ENCODE measurements at places on chromosomes 6 and 20.
A peak's percentile ranks its signal among the peaks of the same experiment; 100 is the strongest.

DNA sequence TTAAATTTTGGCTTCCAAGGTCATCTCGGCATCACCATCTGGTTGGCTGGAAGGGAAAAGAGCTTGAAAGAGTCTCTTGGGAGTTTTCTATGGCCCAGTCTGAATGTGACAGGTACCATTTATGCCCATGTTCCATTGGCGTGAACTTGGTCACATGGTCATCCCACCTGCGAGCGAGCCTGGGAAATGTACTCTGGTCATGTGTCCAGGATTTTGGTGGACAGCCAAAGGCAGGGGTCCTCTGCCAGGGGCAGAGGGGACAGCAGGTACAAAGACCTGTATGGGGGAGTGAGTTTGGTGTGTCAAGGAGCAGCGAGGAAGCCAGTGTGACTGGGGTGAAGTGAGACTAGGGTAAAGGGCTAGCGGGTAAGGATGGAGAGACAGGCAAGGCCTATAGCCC lies 112.6 kb downstream of the CDC5L start:
- no peak for DNase-seq

DNA sequence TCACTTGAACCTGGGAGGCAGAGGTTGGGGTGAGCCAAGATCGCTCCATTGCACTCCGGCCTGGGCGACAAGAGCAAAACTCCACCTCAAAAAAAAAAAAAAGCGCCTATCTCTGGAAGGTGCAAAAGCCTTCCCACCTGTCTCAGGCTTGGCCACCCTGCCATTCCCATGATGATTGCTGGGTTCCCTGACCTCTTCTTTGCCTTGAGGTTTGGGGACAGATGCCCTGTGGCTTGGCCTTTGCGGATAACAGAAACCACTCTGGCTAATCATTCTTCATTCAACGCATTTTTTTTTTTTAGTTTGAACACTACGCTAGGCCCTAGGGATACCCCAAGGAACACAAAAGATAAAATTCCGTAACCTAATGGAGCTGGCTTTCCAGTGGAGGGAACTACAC lies 6.8 kb upstream of the HMGA1 start:
- no peak for DNase-seq

DNA sequence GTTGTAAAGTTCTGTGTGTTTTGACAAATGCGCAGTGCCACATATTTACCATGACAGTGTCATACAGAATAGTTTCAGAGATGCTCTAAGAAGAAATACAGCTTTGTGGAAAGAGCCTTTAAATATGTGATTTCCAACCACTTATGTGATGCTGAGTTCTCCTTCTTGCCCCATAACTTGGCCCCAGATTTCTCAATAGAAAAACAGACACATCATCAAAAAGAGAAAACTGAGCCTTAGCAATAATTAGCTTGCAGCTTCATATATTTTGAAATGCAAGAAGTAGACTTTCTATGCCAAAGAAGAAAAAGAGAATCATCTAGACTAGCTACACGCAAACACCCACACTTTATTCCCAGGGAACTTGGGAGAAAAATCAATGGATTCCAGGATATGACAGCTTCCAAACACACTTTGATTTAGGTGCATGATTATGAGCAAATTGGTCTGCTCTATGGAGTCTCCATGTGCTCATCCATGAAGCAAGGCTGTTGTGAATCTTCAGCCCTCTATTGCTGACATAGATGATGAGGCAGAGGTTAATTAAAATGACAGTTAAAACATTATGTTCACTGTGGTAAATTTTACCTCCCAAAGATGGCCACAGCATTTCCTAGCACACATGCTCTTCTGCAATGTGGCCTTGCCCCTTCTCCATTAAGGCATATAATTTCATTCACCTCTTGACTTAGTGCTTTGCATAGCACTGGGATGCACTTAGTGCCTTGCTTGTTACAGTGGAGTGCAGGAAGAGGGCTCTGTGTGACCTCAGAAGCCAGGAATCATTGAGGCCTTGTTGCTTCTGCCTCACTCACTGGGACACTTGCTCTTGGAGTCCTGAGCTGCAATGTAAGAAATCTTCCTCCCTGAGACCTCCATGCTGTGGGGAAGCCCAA lies 174.6 kb downstream of the SYNDIG1 start:
- no peak for DNase-seq

- no peak for DNase-seq
Observed at GRCh38 chr6:109453594-109454495, 1.7 kb downstream of the MICAL1 start.

- DNase-seq = peak; percentile 61
Observed at GRCh38 chr20:20024942-20025341, 7.8 kb downstream of the NAA20 start.

All from EL (cell line).